ENCODE measurements at places on chromosomes 2 and 18.

DNA sequence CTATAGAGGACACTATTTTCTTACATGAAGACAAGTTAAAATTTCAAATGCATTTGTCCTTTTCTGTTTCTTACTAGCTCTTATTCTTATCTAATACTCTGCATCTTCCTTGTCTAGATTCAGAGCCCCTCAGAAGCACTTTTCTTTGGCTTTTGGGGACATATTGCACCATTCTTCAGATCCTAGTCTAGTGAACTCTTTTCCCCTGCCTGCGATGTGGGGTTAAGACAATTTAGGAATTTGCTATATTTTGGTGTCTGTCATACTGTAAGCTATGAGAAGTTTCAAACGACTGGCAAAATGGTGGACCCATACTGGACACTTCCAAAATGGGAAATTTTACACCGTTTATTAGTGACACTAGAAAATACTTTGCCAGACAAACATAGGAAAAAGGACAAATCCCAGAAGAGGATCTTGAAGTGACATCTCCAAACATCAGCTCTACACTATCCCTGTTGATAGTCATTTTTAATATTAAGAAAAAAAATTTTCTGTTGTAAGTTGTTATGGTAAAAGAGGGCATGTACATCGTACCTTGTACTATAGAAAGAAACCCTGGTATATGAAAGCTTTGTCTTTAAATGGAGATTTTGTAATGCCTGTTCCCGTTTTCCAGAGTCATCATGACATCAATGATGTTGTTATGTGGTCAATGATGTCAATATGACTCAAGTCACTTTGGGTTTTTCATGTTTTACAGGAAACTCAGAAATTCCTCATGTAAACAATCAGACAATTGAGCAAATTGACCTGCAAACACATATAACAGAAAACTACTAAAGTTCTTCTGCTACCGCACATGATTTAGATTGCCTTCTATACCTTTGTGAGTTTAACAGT, 4.4 kb upstream of the KYNU start:
- DNase-seq = no peak

DNA sequence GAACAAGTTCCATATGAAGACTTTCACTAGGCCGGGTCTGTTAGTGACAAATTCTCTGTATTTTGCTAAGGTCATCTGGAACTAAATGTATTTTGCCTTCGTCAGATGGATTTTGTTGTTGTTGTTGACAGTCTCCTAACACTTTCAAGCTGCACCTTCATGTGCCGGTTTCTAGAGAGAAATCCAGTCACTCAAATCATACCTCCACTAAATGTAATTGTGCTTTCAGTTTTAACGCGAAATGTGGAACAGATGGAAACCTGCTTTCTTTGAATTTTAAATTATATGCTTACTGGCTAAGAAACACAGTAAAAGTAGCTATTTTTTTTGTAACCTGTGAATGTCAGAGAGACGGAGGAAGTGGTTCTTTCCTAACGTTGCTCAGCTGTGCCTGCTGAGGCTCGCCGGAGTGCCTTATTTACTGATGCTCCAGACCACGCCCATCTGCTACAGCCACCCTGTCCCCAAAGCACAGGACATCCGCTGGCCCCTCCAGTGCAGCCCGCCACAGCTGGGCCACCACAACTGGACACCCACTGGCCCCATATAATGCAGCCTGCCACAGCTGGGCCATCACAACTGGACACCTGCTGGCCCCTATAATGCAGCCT, 134.7 kb downstream of the PXDN start:
- no peak for DNase-seq

DNA sequence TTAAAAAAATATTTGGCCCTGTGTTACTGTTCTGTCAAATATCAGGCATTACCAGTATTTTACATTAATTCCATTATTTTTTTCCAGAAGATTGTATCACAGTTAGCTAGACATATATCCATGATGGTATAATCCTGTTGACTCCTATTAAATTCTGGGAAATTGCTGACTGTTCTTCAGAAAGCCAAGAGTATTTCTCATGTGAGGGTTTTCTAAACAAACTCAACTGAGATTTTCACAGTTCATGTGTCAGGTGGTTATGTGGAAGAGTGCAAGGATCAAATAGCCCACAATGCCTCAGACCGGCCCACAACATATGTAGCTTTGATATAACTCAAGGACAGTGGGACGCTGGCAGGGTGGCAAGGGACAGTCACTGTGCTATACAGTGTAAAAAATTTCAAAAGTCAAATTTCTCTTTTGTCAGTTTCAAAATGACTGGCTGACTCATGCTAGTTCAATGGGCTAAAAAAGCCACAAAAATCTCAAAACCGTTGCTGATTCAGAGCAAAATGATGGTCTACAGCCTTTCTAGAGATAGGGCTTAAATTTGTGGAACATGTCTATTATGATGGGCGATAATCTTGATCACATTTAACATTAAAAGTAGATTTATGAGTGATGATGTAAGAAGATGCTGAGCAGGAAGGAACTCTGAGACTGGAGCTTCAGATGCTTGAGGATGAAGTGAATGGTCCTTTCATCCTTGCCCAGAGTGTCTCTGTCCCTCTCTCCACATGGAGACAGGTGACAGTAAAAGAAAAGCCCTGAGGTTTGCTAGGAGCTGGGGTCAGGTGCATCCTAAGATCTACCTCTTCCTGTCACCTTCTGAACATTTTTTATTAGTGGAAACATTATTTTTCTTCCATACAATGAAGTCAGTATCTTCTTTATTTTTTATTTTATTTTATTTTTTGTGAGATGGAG, 175.8 kb upstream of the PIEZO2 start:
- no peak for DNase-seq

- no peak for DNase-seq
Observed at GRCh38 chr2:38290332-38290731, 86.7 kb downstream of the ATL2 start.

- DNase-seq = no peak
Observed at GRCh38 chr18:74450626-74451025, 6.5 kb downstream of the DIPK1C start.

DNA sequence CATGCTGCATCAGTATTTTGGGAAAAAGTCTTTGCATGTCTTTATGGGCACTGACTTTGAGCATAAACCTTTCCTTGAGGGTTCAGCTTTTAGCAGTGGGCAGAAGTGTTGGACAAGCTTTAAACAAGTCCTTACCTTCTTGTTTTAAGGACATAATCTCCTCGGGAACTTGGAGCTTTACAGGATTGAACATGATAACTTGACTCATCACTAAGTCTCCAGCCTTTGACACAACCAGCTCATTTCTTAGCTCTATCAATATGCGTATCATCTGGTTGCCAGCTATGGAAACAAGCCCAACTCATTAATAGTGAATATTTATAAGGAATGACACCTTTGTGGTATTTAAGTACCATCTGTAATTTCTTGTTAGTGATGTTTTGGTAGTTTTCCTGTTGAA, 21.0 kb upstream of the RAB27B start:
- no peak for DNase-seq

- no peak for DNase-seq
Observed at GRCh38 chr2:167128130-167128529, 239.8 kb downstream of the XIRP2 start.

- no peak for DNase-seq
Observed at GRCh38 chr2:25233916-25234605, 65.7 kb upstream of the POMC start.

DNA sequence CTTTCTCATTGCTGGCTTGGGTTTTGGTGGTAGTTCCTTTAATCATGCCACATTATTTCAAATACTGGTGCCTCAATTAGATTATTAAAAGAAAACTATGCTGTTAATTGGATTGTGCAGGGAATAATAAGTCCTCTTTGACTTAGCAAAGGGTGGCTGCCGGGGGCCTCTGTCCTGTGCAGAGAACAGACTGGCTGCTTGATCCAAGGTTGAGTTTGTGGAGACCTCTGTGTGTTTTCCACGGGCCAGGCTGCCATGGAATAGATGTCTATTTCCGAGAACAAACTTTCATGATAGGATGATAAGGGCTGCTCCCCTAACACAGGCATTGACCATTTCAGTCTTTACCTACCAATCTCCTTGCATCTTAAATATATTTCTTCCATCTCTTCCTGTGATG, 30.4 kb upstream of the OTOS start:
- DNase-seq = no peak

DNA sequence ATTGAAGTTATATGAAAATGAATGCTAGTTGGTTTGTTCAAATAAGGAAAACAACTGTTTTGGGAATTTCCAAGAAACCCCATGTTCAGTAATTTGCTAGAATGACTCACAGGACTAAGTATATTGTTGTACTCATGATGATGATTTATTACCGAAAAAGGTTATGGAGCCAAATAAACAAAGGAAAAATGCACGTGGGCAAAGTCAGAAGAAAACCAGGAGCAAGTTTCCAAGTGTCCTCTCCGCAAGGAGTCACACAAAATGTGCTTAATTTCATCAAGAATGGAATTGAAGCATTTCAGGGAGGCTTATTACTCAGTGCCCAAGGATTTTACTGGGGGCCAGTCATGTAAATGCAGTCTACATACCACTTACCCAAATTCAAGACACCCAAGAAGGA, 1652.4 kb upstream of the TMEFF2 start:
- DNase-seq = no peak
